Left colon (tissue), 2 donors: ENCODE measurements at places on chromosomes 6 and 20.

DNA sequence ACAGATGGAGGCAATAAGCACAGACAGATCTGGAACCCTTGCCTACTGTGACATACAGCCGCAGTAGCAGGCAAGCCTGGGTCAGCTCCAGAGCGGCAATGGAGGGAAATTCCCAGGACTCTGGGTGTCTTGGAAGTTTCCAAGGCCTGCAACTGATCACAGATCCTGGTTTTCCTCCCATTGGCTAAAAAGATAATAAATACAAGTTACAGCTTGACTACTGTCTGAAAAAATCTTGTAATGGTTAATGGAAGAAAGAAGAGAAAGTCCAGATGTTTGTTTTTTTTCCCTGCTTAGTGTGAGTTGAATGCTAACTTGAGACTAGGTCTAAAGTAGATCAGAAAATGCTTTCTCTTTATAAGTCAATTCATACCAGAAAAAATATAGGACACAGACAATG lies 307.6 kb downstream of the ALDH8A1 start:
- DNase-seq: no peak

DNA sequence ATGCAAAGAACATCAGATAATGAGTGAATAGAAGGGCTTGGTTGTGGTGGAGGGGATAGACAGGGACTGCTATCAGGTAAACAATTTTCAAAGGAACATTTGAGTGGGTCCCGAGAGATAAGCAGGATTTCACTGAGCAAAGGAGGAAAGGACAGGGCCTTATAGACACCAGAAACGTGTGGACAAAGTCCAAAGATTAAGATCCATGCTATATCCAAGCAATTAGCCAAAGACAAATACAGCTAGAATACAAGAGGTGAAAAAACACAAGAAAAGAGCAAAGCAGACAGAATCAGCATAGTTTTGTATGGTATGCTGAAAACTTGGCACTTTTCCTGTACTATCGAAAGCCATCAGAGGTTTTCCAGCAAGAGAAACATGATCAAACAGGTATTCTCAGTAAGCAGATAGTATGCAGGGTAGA lies 59.8 kb downstream of the CDK19 start:
- DNase-seq: no peak

DNA sequence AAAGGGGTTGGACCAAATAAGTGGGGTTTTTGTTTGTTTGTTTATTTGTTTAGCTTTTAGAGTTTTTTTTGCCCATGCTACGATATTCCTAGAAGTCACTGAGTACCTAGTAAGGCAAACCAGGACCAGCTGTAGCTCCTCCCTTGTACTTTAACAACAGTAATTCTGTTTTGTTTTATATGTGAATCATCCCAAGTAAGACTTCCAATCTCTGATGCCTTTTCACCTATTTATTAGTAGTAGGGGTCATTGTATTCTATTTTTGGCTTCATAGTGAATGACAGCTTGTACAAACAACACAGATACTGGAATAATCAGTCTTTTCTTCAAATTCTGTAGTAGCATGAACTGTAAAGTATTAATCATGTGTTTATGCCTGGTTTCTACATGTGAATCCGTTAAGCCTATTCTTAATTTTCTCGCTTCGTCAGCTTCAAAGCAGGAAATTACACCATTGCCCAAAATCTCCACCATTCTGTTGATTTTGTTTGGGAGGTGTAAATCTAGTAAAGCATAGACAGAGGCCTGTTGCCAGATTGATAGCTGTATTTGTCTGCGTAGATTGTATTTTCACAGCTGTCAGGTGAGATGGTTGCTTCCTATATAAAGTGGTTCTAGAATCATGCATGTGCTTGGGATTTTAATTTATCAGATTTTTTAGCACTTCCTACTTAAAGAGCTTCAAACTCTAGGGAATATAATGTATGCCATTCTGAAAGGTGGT lies 151.5 kb upstream of the FLRT3 start:
- DNase-seq: no peak

DNA sequence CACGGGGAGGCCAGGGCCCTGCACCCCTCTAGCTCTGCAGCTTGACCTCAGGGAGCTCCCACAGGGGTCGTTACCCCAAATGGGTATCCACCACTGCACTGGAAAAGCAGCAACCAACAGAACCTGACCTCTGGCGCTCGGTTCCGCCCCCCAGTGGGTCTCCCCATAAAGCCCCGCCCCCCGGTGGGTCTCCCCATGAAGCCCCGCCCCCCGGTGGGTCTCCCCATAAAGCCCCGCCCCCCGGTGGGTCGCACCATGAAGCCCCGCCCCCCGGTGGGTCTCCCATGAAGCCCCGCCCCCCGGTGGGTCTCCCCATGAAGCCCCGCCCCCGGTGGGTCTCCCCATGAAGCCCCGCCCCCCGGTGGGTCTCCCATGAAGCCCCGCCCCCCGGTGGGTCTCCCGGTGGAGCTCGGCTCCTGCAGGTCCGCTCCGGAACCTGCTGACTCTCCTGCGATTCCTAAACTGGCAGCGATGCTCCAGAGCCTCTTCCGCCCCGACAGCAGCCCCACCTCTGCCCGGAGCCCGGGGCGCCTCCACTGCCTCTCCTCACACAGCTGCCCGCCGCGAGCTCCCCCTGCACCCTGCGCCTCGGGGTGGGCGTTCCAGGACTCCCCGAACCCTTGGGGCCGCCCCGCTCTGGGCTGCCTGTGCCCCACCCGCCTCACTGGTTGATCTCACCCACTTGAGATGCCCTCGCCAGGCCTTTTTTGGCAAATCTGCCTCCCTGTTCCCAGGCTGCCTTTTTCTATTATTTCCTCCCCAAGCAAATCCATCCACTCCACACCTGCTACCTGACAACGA lies 12.1 kb downstream of the SLC2A4RG start:
- DNase-seq: no peak

- no peak for DNase-seq
Observed at GRCh38 chr20:10329387-10330005, 104.5 kb downstream of the MKKS start.

- no peak for DNase-seq
Observed at GRCh38 chr6:27049863-27050781, 197.4 kb upstream of the PRSS16 start.

- DNase-seq: no peak
Observed at GRCh38 chr6:13299918-13300317, 28.4 kb downstream of the TBC1D7 start.

GRCh38 chr20:58054780-58055373 lies 173.6 kb downstream of the ANKRD60 start:
- peak; percentile 27 for DNase-seq

- no peak for DNase-seq
Observed at GRCh38 chr6:32995448-32995847, 13.9 kb downstream of the HLA-DOA start.

GRCh38 chr6:150201285-150201684 lies 58.4 kb downstream of the PPP1R14C start:
- no peak for DNase-seq

- DNase-seq: no peak
Observed at GRCh38 chr6:109373762-109374161, 8.5 kb downstream of the CD164 start.

DNA sequence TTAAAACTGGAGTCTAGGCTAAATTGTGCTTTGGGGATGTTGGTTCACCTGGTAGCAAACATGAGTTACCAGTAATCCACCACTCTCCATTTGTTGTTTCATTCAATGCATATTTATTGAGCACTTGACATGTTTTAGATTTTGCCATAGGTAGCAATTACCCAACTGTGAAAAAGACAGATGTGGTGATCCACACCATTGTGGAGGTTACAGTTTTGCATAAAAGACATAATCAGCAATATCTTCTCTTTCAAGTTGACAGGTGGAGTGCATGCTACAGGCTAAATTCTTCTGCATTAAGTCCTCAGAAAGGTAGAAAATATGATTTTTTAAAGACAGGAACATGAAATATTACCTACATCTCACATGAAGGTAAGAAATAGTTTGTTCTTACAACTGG lies 143.0 kb upstream of the TSHZ2 start:
- DNase-seq: no peak

GRCh38 chr6:37168163-37168758 lies 1.7 kb upstream of the PIM1 start:
- DNase-seq: no peak

GRCh38 chr20:18712131-18712530 lies 101.5 kb upstream of the SCP2D1 start:
- no peak for DNase-seq

DNA sequence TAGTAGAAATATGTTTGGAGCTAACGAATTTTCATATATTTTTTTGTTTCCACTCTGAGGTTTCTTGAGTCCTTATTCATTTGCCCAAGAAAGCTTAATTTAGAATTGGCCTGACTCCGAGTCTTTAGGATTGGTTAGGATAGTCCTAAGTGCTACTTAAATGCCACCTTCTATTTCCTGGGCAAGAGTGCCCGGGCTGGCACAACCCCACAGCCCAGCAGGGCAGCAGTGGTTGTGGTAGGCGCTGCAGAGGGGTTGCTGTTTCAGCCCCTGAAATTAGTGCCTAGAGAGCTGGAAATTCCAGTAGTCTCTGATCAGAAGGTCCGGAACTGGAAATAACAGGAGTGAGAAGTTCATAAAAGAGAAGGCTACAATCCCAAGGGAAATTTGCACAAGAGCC lies 139.4 kb upstream of the TENT5A start:
- no peak for DNase-seq
